Panc1 (cell line): ENCODE measurements at places on chromosomes 4 and X. TPM values are rescaled to one million over a fixed set of nuclear protein-coding genes. Genes with fewer than 3 reads are reported as not detected.

Gene GUCY1B1
- 0.36 TPM for total RNA-seq

Gene PTCHD1
- total RNA-seq, result 1.4 TPM

Gene BEX1
- total RNA-seq, result not detected

Gene STARD8
- total RNA-seq, result 4.6 TPM

Gene CT45A10
- total RNA-seq, result not detected

Gene ARL13A
- total RNA-seq, result not detected

Gene BTC
- 0.08 TPM for total RNA-seq

Gene WDFY3
- total RNA-seq, result 47.8 TPM

Gene IL3RA
- 0.28 TPM for total RNA-seq

Gene SPATA18
- total RNA-seq, result 0.39 TPM

Gene PCDH19
- 0.08 TPM for total RNA-seq

Gene SLC6A14
- 0.03 TPM for total RNA-seq
